ENCODE measurements at places on chromosomes 12 and 14.

- peak; percentile 82 for DNase-seq
These were observed 742 bp downstream of the SPSB2 start for GRCh38 chr12:6872073-6873048.

GRCh38 chr12:53626702-53627169 lies 554 bp upstream of the ATF7 start:
- DNase-seq, result no peak

DNA sequence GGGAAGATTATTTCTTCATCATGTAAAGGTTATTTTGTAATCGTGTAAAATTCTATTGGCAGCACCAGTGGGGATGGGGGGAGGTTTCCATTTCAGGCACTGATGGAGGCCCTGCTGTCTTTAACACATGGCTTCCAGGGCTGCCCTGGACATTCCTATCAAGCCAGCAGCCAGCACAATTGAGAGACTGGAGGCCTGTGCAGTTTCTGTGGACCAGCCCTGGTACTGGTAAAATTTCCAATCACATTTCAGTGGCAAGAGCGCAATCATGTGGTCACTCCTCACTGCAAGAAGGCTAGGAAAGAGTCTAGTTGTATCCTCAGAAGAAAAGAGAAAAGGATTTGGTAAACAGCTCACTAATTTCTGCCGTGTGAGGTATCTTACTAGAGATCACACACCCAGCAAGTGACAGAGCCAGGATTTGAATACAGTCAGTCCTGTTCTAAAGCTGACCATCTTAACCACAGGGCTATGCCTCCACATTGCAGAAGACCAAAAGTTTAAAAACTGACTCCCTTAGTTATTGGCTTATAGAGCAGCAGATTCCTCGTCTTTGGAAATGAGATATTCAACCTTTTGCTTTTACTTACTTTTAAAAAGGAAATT lies 179.4 kb upstream of the ARHGAP5 start:
- no peak for DNase-seq

- peak; percentile 16 for DNase-seq
These were observed 46.8 kb downstream of the TMEM117 start for GRCh38 chr12:43882578-43883178.

- no peak for DNase-seq
These were observed 113.3 kb downstream of the FOXN3 start for GRCh38 chr14:89303456-89304435.

DNA sequence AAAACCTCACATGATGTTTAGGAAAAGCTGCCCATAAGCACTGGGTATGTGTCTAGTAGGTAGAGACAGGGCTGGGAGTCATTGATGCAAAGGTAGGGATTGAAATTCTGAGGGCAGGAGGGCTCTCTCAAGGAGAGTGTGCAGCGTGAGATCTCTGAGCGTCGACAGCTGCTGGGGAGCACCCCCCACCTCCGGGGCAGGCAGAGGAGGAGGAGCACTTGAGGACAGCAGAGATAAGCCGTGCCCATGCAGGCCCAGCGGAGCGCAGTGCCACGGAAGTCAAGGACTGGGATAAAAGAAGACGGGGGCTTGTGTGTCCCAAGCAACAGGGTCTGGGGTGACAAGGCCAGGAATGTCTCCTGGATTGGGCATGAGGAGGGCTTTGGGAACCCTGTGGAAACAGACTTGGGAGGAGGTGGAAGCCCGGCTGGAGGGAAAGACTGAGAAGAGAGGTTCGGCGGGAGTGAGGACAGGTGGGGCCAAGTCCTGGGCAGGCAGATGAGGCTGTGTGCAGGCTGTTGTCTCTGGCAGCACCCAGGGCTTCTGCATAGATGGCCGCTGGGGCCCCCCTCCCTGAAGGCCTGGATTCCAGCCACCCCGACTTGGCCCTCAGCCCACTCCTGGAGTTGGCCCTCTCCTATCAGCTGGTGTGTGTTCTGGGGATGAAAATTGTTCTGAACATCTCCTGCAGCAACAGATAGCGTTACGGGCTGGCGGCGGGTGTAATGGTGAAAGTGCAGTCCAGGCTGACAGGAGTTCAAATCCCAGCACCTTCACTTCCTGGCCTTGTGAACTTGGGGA lies 1.9 kb downstream of the CACNA2D4 start:
- DNase-seq, result no peak

DNA sequence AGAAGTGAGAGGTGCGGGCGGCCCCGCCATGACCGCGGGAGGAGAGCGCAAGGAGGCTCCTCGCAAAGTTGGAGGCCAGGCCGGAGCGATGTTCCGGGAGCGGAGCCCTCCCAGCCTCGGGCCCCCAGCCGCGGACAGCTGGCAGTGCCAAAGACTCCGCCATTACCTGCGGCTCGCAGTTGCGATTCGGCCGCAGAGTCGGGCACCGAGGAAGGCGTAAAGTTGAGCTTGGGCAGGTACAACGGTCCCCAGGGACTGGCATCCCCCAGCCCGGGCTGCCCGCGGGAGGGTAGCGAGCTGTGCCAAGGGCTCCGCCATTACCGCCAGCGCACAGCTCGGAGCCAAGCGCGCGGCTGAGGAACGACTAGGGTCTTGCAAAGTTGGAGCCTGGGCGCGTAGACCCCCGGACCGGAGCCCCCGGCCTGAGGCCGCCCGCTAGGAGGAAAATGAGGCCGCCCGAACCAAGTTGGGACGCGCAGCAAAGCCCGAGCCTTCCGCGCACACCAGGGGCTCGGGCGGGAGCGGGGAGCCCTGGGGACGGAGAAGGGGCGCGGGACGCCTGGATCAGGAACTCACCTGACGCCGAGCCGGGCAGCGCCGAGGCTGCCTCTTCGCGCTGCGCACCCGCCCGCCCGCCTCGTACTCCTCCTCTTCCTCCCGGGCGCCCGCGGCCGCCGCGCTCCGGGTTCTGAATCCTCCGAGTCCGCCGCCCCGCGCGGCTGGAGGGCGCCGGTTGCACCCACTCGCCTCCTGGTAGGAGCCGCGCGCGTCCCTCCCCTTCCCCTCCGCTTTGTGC lies 677 bp downstream of the NOS1 start:
- DNase-seq, result no peak

GRCh38 chr12:19030603-19031002 lies 98.9 kb upstream of the PLEKHA5 start:
- no peak for DNase-seq

DNA sequence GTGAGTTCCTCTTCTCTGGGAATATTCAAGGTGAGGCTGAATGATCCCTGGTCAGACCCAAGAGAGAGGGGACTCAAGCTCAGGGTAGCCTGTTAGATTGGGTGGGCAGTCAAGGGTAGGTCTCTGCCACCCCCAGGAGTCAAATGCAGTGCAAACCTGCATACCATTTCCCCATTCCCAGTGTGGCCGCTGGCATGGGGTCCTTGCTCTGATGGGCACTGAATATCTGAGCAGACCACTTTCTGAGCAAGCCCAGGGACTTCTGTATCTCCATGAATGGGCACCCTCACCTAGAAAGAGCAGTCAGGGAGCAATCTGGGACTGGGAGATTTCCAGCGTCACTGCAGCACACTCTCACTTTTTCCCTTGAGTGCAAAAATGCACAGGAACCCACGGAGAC lies 573.7 kb downstream of the BCL11B start:
- no peak for DNase-seq

DNA sequence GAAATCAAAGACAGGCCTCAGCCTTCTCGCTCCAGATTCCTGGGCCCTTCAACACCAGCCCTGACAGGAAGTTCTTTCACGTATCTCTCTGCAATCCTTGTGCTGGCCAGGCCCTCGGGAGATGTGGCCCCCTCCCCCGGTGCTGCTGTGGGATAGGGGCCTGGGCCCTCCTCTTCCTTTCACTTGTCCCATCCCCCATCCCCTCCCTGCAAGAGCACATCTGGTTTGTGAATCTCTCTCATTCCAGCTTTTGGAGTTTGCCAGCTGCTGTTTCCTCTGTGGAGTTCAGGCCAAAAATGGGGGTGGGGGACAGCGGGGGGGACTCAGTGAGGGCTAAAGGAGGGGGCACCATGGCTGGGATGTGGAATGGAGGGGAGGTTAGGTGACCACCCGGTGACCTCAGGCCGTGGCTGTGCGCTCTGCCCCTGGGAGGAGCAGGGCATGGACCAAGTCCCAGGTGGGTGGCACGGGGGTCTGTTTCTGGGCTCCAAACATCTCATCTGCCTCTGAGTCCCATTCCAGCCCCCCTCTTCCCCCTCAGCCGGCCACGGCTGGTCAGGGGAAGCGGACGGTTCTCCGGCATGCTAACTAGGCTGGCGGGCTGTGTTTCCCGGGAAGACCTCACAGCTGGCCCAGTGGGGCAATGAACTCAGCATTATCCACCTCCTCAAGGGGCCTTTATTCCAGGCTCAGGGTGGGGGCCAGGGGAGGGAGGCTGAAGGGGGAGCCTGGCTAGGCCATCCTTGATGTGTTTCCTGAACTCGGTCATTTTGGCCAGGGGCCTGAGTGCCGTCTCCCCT lies 7.4 kb downstream of the LRP1 start:
- DNase-seq, result no peak

- no peak for DNase-seq
These were observed 62.4 kb upstream of the BCL2L14 start for GRCh38 chr12:12008232-12008850.

DNA sequence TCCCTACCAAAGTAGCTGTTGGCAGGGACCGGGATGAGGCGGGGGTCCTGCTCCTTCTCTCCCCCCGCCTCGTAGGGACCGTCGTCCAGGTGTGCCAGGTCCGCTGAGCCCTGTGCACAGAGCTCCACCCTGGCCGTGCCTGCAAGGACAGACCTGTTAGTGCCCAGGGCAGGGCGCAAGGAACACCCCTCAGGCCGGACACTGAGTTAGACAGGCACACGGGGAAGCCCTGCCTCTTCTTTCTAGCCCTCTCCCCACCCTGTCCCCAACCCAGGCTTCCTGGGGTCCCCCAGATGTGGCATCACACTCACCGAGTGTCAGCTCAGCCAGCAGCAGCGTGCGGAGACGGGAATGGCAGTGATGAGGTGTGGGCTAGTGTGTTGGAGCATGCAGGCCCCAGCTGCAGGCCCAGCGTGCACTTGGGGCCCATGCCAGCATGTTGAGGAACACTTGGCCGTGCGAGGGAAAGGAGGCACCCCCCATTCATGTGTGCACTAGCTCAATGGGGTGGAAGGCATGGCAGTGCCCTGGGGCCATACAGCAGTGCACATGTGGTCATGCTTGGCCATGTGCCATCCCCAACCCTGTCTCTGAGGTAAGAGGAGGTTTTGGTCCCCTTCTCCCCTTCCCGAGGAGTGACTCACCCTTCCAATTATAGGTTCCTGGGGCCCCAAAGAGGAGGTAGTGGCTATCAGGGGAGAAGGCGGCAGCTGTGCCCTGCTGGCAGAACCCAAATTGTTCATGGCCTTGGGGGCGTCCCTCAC lies 7.3 kb downstream of the ITGA7 start:
- no peak for DNase-seq

GRCh38 chr12:42812086-42812485 lies 222.5 kb upstream of the PRICKLE1 start:
- no peak for DNase-seq

DNA sequence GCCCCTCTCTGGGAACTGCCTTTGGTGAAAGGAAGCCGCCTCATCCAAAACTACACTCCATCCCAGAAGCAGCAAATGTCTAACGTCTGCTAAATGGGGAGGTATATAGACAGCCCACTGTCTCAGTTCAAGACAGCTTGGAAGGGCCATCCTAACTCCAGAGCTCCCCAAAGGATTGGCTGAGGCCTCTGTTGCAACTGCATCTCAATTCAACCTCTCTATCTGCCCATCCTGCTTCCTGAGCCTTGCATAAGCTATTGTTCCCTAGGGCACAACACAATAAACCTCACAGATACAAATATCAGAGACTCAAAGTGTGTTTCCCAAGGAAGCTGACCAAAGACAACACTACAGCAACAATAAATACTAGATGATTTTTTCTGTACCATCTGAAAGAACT lies 495.2 kb upstream of the SOX5 start:
- no peak for DNase-seq

GRCh38 chr12:47938093-47938492 lies 25.3 kb upstream of the TMEM106C start:
- DNase-seq, result no peak

- DNase-seq, result no peak
These were observed 7.7 kb upstream of the PPP1R13B start for GRCh38 chr14:103854822-103855733.

GRCh38 chr14:100134586-100134985 lies 24.9 kb downstream of the DEGS2 start:
- DNase-seq, result no peak

GRCh38 chr12:13592063-13592942 lies 389.1 kb downstream of the GRIN2B start:
- DNase-seq, result no peak

GRCh38 chr12:79143803-79144202 lies 279.2 kb downstream of the SYT1 start:
- no peak for DNase-seq

GRCh38 chr12:77062396-77062795 lies 3.0 kb downstream of the E2F7 start:
- no peak for DNase-seq

DNA sequence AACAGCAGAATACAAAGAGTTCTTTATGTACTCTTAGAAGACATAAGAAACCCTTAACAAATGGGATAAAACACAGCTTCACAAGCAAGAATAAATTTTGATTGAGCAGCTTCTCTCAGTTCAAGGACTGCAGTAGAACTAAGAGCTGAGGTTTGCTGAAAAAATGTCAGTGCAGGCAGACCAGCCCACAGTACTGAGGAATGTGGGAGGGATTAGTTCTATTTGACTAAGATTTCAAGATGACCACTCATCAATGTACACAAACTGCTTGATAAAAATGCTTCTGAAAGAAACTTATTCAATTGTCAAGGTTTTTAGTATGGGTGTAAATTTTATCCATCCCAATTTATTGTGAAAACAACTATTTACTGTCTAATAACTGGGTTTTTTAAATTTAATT lies 138.4 kb downstream of the SEC23A start:
- no peak for DNase-seq

GRCh38 chr14:52351233-52352060 lies 37.3 kb downstream of the PTGER2 start:
- DNase-seq, result no peak

- no peak for DNase-seq
These were observed 10.2 kb downstream of the ERG28 start for GRCh38 chr14:75650253-75651058.

DNA sequence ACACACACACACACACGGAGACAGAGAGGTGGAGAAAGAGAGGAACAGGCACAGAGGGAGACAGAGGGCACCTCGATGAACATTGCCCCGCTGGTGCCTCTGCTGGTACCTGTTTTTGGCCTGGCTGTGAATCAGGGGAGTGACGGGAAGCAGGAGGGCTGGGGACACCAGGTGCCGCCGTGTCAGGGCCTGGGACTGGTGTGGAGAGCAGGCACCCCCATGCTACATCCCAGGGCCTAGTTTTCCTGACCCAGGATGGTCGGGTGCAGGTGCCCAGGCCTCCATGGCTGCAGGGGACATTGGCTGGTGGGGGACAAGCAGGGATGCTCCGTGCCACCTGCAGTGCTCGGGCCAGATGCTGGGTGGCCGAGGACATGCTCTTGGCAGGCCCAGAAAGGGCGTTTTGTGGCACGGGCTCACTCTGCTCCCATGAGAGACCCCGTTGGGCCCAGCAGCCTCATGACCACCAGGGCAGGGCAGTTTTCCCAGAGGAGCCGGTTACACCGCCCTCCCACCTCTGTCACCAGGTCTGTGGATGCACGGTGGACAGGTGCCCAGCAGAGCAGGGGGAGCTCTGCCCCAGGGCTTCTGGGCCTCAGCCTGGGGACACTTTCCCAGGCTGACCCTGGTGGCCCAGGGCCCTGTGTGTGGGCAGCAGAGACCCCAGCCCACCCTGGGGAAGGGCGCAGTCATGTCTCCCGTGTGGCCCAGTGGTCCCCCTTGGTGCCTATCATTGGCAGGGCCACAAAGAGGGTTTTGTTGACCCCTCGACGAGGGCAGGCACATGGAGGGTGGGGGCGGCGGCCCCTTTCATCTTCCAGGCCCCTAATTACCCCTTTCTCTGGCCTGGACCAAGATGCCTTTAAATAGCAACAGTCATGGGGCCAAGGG lies 207.5 kb upstream of the RTL1 start:
- no peak for DNase-seq

Measured in activated CD4-positive, alpha-beta T cell treated with anti-CD3 and anti-CD28 coated beads for 24 hours (primary cell).